ENCODE measurements at places on chromosomes 2 and 18.

DNA sequence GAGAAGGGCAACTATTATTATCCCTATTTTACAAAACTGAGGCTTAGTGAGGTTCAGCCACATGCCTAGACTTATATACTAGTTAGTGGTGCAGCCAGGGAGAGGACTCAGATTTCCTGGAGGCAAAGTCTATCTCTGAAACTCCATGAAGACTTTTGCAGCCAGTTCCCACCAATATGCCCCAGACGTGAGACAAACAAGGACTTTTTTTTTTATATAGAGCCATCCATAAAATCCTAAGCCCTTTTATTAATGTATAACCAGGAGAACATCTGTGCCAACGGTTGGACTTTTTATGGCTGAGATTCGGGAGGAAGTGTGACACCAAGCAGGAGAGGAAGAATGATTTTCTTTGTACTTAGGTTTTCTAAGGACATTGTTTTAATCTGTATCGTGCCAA is 29.9 kb downstream of the LIPG start:
- no peak for DNase-seq

GRCh38 chr18:61655630-61656029 is 237.2 kb downstream of the RNF152 start:
- no peak for DNase-seq

- DNase-seq = no peak
Measured at GRCh38 chr2:240614391-240614790, 10.9 kb upstream of the GPR35 start.

DNA sequence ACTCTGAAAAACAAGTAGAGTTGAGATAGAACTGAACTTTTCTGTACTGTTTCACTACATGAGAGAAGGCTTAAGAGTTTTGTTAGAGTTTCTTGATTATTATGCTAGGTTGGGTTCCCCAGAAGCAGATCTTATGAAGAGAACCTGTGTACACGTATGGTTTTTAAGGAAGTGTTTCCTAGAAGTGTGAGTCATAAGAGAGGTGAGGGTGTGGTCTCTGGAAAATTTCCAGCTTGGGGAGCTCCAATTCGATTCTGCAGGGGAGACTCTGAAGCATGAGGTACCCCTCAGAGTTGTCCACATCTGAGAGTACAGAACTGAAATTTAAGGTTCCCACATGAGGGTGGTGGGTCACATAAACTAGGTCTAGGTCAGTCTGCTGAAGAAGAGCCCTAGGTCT is 83.3 kb upstream of the MAP2 start:
- no peak for DNase-seq
